Naive thymus-derived CD8-positive, alpha-beta T cell (primary cell): ENCODE measurements at places on chromosomes 13 and 19. TPM values are rescaled to one million over a fixed set of nuclear protein-coding genes. Genes with fewer than 3 reads are reported as not detected.

GRCh38 chr19:50722201-50723013, 757 bp upstream of the CLEC11A start:
- DNase-seq = no peak

GRCh38 chr19:31296741-31297390, 52.4 kb downstream of the TSHZ3 start:
- DNase-seq = no peak

LRRC63 gene
- polyA plus RNA-seq = not detected

SIGLEC9 gene
- polyA plus RNA-seq = 0.83 TPM

GRCh38 chr19:33199441-33200265, 5.5 kb downstream of the LRP3 start:
- DNase-seq = no peak

PEX11G gene
- polyA plus RNA-seq = 2.3 TPM

LENG9 gene
- polyA plus RNA-seq = not detected

DNA sequence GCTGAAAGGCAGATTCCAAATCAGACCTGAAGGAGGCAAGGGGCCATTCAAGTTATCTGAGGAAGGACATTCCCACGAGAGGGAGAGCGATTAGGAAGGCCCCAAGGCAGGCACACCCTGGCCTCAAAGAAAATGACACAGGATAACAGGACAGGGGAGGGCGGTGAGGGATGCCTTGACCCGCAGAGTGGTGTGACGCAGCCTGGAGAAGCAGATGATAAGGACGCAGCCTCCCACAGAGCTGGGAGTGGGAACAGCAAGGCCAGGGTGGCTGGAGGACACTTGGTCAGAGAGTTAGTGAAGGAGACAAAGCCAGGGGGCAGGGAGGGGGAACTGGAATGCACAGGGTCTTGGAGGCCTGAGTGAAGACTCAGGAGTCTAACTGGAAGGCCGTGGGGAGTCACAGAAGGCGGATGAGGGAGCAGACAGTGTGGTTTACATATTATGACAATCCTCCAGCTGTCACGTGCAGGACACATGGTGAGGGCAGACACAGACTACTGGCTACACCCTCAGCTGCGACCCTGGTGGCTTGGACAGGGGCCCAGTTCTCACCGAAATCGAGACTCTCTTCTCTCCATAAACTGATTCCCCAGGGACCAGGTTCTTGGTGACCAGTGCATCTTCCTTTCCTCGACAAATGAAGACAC, 5.8 kb upstream of the DYRK1B start:
- DNase-seq = no peak

RFPL4A gene
- polyA plus RNA-seq = not detected

DEDD2 gene
- 149 TPM for polyA plus RNA-seq

MAB21L1 gene
- not detected for polyA plus RNA-seq

GRCh38 chr13:53126841-53127245, 98.2 kb downstream of the OLFM4 start:
- DNase-seq = no peak

LILRA6 gene
- polyA plus RNA-seq = not detected

GRCh38 chr19:55383279-55384130, 587 bp downstream of the TMEM238 start:
- DNase-seq = peak; percentile 37

GRCh38 chr13:23859904-23860303, 29.3 kb downstream of the MIPEP start:
- DNase-seq = no peak

DNA sequence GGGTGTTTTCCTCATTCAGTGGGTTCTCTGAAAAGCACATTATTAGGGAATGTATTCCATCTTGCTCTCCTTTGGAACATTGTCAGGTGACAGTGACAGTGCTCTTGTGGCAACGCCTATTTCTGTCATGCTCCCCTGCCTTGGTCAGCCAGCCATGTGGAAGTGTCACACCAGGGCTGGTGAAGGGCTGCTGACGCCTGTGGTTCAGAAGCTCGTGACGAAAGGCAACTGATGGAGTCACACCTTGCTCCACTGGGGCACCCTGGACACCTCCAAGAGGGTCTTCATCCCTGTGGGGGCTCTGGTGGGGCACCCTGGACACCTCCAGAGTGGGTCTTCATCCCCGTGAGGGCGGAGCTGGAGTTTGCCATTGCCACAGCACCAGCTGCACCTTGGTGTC, 68.9 kb upstream of the GPR183 start:
- DNase-seq = no peak

DNA sequence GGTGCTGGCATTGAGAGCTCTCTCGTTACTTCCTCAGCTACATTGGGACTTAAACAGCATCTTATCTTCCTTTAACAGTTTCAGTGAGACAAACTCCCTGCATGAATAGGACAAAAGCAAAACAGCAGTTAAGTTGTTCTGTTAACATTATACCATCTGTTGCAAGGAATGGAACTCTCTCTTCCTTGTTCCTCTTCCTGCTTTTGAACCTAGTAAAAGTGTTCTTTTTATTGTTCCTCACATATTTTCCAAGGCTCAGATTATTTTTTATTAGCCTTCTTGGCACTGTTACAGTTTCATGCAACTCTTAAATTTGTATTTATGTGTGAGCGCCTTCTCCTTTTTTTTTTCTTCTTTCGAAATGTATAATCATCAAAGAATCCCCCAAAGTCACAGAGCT, 202.6 kb upstream of the UFM1 start:
- DNase-seq = no peak

DNA sequence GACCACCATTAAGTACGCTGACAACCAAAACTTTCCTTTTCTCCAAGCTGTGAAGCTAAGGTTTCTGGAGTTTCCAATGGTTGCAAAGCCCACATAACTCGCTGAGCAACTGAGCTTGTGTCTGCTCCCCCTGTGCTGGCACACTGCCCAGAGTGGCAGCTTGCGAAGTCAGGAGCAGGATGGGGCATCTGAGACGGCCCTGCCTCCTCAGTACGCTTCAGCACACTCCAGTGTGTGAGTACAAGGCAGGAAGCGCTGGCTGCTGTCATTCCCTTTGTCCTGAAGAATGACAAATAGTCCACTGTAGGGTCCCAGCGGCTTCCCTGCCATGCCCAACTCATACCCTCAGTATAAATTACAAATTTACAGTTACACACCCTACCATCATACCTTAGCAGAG, 51.5 kb downstream of the SKA3 start:
- no peak for DNase-seq

DNA sequence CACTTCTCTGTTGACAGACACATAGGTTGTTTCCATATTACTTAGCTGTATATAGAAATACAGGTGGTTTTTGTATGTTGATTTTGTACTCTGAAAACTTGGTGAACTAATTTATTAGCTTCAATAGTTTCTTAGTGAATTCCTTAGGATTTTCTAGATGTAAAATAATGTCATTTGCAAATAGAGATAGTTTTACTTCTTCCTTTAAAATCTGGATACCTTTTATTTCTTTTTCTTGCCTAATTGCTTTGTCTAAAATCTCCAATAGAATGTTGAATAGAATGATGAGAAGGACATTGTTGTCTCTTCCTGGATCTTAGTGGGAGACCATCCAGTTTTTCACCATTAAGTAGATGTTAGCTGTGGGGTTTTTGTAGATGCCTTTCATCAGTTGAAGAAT, 18.7 kb downstream of the RB1 start:
- no peak for DNase-seq

NCR1 gene
- polyA plus RNA-seq = not detected

DNA sequence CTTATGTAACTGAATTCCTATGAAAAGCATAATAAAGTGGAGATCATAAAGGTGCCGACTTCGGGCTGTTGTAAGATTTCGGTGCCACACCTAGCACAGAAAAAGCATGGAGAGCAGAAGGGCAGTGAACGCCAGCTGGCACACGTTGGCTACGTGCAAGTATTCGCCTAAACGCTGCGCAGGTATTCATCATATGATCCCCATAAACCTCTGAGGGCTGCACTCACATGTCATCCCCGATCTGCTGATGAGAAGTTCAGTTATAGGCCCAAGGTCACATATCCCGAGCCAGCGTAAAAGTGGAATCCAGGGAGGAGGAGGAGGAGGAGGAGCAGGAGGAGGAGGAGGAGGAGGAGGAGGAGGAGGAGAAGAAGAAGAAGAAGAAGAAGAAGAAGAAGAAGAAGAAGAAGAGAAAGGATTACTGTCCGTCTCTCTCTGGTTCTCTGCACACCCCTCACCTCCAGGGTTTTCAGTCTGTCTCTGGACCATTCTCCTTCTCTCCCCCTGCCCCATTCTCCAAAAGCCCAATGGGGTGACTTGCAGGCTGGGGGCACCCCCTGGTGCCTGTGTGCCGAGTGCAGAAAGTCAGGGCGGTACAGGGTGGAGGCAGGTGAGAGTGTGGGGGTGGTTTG, 18.6 kb upstream of the CYP2S1 start:
- no peak for DNase-seq

GRCh38 chr13:104473936-104474335, 1407.7 kb upstream of the SLC10A2 start:
- DNase-seq = no peak

DNA sequence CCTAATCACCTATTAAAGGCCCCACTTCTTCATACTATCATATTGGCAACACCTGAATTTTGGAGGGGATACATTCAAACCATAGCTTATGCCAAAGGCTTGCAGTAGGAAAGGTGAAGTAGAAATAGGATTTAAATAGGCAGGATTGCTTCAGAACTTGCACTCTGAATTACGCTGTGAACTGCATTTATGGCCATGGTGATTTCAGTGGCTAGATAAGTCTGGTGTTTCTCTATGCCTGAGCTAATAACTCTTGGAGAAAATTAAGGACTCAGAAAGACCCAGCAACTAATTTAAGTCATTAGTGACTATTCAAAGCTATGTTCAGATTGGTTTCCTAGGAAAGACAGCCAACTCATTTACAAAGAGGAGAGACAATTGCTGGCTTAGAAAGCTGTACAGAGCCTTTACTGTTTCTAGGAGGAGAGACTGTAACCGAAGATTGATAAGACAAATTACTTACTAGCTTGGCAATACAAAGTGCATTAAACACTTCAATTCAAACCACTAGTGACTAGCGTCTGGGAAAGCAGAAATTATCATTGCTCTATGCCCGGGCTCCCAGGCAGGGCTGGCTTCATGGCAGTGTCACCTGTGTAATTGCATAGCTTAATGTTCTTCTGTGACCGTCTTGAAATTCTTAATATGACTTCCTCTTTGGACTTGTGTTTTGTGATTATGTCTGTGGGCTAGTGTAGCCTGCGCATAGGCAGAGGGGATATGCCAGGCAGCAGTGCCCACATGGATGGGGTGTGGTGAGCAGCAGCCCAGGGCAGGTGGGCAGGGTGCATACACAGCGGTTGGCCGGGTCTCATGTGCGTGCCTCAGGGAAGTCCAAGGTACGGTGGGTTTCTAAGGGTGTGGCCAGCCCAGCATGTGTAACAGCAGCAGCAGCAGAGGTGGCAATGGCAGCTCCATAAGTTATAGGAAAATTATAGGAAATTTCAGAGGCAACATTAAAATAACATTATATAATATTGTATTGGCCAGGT, 60.1 kb downstream of the KL start:
- DNase-seq = no peak

DNA sequence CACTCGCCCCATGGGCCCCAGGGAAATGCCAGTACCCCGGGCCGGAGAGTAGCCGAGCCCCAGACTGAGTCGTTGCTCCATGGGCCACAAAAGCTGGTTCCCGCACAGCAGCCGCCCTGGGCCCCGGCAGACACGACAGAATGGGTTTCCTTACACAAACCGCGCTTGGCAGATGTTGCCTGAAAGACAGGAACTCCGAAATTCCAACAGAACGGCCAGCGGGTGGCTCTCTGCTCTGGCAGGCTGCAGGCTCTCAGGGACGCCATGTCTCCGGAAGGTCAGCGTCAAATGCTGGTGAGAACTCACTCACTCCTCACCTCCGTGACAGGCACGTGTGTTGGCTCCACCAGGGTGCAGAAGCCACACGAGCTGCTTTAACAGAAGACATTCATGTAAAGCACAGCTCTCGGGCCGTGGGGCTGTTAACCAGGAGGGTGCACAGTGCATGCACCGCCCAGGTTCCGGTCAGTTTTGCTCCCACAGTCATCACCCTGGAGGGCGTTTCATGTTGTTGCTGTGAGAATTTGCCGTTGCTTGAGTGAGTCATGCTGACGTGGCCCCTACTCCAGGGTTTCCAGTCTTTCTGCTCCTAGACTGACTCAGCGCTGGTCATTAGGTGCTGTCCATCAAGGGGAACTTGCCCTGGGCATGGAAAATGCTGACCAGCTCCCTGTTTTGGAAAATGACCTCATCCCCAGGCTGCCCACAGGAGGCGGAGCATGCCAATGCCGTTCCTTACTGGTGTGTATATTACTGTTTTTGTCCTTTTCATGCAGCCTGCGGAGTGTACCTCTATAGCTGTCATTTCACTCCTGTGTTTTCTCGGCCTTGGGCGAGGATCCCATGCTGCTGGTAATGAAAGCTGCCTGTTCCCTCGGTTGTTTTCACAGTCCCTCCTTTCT, 44.8 kb downstream of the ANKRD10 start:
- no peak for DNase-seq

DNA sequence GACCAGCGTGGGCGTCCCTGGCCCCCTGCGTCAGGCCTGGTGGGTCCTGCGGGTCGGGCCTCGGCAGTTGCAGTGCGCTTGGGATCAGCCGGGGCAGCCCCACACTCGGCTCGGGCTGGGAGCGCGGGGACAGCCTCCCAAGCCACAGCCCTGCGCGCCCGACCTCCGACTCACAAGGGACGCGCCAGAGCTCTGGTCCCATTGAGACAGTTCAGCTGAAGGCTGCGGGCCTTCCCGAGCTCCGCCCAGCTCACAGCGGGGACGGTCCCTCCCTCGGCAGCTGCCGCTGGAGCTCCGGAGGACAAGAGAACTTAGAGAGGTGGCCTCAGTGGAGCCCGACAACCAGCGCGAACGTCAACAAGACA, 45.7 kb upstream of the ZNF730 start:
- DNase-seq = no peak

- DNase-seq = peak; percentile 53
Observed at GRCh38 chr19:38213911-38214625, 10.0 kb downstream of the DPF1 start.

F10 gene
- not detected for polyA plus RNA-seq

SHANK1 gene
- 0.43 TPM for polyA plus RNA-seq

LILRB5 gene
- not detected for polyA plus RNA-seq

- peak; percentile 1 for DNase-seq
Observed at GRCh38 chr19:19997656-19998268, 41.5 kb downstream of the ZNF682 start.

SNRPA gene
- polyA plus RNA-seq = 60.4 TPM

- no peak for DNase-seq
Observed at GRCh38 chr13:21033856-21034602, 27.4 kb downstream of the LATS2 start.

DNA sequence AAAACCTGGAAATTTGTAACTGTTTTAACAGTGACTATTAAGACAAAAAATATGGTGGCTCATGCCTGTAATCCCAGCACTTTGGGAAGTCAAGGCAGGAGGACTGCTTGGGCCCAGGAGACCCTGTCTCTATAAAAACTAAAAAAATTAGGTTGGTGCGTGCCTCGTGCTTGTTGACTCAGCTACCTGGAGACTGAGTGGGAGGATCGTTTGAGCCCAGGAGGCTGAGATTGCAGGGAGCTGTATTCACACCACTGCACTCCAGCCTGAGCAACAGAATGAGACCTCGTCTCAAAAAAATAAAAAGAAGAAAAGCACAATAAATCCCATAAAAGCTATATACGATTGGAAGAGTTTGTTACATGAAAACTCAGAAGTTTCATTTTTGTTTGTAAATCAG, 23.7 kb downstream of the KLF5 start:
- no peak for DNase-seq
